ENCODE measurements at places on chromosomes 4 and X.

- DNase-seq: no peak
Measured at GRCh38 chr4:48661391-48661790, 118.7 kb downstream of the FRYL start.

DNA sequence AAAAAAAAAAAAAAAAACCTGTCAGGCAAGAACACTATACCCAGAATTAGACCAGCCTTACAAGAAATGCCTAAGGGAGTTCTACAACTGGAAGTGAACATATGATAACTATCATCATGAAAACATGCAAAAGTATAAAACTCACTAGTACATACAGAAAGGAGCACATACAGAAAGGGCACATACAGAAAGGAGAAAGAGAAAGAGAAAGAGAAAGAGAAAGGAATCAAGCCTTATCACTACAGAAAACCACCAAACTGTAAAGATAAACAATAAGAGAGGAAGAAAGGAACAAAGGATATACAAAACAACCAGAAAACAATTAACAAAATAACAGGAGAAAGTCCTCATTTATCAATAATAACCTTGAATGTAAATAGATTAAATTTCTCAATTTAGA is 50.4 kb downstream of the PHKA1 start:
- no peak for DNase-seq

DNA sequence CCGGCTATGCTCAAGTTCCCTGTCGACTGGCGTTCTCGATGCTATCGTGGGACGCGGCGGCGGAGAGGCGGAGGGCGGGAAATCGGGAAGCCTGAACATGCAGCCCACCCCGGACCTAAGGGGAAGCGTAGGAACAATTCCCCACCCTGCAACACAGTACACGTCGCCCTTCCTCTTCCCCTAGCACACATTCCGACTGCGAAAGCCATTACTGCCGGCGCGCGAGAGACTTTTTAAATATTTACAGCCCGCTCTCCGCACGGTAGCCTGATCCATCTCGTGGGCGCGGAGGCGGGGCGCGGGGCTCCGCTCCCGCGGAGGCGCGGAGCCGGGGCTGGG is 48.1 kb upstream of the BCOR start:
- no peak for DNase-seq

DNA sequence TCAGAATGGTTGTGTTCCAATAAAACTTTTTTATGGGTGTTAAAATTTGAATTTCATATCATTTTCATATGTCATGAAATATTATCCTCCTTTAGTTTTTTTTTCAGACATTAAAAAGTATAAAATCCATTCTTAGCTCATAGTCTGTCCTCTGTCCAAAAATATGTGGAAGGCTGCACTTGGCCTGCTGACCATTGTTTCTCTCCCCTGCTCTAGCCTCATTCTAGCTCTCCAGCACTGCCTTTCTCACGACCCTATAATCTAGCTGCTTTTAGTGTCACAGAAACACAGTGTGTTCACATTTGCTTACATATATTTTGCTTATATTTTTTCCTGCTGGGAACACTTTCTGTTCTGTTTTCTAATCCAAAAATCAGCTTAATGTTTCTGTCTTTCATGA is 165.0 kb upstream of the ANK2 start:
- no peak for DNase-seq

GRCh38 chrX:64395568-64395929 is 297 bp upstream of the MTMR8 start:
- DNase-seq: no peak

GRCh38 chr4:15667006-15667405 is 11.8 kb upstream of the FBXL5 start:
- no peak for DNase-seq

DNA sequence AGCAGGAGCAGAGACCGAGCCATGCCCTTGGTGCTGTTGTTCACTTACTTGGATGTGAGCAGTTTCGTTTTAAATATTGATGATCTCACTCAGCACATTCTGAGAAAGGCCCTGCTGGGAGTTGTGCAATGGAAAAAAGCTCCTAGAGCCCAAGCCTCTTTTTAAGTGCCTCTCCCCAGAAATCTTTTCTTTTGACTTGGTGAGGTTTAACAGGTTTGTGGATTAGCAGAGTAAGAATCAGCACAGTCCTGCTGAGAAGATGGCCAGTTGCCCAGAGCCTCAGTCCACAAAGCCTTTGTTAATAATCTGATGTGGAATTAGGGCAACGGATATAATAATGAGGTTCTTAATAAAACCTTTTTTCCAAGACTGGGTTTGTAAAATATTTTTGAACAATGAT is 157.5 kb upstream of the ATP6AP2 start:
- no peak for DNase-seq

DNA sequence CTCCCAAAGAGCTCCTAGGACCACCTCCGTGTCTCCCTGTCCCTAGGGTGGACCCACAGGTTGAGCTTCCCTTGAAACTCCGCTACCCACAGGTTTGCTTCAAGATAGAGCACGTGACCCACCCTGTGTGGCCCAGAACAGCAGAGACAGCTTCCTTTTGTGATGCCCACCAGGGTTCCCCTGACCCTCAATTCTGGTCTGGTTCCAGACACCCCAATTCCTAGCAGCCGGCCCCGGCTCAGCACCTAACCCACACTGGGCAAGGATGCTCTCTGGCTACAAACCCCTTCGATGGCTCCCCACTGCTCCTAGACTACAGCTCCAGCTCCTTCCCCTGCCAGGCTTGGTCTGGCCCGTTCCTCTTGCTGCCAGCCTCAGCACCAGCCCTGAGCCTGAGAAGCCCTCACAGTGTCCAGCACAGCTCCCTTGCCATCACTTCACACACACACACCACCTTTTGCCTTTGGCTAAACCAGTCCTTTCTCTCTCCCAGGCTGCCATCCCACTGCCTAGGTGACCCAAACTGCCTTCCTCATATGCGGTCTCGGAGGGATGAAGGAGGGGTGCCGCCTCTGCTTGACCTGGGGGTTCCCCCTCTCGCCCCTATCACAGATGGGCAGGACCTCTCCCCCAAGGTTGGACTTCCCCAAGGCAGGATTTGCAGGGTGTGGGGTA is 6.2 kb downstream of the PNCK start:
- no peak for DNase-seq

DNA sequence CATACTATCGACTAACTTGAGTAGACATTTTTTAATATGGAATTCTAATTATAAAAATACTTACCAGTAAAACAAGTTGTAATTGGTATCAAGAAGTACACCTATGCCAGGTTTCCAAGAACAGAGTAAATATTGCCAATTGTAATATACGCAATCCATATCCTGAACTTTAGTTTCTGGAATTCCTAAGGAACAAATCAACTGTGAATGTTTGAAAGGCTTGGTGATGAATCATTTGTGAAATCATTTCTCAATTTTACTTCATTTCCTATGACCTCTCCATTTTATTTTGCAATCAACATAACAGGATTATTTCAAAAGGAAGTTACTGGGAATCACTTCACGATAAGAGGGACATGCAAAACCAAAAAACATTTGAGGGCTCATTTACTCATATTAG is 3.7 kb downstream of the IL13RA2 start:
- DNase-seq: no peak

DNA sequence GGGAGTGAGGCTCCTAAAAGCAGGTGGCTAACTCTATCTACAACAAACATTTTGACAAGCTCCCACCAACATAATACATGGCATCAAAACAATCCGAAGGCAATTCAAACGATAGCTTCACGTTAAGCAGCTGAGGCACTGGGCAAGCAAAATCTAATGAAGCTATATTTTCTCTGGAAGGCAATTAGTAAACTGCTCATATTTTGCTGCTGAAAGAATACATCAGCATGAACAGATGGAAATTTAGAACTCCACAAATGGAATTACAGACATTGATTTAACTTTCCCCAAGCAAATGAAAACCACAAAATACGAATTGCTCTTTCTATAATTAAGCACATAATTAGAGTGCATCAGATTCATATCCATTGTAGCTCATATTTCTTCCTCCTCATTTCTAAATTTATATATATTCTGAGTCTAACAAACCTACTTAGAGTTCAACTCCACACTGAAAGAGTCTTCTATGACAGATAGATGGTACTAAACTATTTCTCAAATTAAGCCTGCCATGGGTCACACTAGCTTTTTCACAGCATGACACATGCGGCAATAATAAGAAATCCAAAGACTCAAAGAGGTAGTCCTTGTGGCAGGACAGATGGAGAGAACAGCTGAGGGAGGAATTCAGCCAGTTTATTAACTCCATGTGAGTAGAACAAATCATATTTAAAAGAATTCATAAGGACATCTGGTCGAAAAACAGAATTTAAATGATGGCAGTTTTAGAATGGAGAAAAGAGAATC is 305.4 kb downstream of the MAPK10 start:
- no peak for DNase-seq

DNA sequence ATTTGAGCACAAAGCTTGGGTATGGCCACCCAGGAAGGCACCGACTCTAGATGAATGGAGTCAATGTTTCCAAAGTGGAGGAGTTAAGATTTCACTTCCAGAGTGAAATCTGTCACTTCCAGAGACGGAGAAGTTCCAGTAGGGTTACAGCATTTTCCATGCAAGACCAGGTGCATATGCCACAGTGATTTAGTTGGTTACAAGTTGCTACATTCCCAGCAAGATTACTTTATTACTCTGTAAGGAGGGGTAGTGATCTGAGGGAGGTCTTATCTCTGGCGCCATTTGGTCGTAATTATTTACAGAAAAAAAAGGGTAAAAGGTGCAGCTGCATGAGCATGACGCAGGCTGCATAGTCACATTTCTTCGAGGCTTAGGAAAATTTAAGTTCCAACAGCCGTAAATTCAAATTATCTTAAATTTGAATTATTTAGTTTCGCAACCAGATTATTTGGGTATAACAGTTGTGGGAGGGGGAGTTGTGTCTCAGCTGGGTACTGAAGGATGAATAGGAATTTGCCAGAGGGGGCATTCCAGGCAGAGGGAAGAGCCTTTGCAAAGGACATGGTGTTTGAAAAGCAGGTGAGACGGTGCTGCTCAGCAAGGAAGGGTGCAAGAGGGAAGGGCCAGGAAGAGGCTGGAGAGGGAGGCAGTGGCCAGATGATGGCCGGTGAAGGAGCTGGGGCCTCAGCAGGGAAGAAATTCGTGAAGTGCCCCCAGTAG is 17.4 kb upstream of the AFAP1 start:
- no peak for DNase-seq

GRCh38 chr4:84035568-84035967 is 463.5 kb downstream of the NKX6-1 start:
- no peak for DNase-seq

- DNase-seq: no peak
Measured at GRCh38 chr4:163251204-163251603, 81.2 kb downstream of the NPY1R start.

DNA sequence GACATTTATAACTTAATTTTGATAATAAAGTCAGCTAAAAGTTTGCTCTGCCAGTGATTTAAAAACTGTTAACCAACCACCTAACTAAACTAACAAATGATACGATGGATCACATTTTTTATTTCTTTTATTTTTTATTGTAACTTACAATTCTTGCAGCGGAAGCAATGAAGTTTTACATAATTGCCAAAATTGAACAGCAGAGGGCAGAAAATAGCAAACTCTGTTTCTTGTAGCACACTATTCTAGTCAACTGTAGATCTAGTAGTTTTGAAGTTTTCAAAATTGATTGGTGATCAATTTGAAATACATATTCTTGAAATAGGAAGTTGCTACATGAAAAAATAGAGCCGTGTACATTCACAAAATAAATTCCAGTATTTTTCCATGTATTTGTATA is 2.8 kb upstream of the GRIA2 start:
- no peak for DNase-seq

DNA sequence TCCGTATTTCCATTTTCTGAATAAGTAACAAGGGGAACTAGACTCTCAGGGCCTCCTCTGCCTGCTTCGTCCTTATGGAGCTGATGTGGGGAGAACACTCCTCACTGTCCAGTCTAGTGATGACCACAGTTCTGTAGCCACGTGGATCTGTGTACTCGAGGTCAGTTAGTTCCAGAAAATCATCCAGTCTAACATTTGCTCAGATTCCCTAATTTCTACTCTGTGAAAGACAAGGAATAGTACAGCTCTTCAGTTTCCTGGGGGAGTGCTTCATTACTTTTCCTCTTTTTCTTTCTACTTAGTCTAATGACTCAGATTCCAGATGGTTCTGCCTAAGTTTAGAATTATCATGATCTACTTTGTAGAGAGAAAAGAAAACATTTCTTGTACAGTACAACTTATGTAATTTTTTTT is 82.6 kb downstream of the SORBS2 start:
- no peak for DNase-seq

DNA sequence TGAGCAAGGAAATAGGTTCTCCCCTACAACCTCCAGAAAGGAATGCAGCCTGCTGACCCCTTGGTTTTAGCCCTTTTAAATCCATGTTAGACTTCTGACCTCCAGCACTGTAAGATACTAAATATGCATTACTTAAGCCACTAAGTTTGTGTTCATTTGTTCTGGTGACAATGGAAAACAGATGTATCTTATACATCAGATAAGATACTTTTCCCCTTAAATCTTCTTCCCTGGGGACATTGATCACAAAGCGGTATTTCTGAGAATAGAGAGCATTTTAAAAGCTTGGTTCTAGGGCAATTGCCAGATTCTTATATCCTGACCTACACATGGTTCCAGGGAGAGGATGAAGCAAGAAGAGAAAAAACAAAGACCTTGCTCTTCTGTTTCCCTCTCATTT is 6.5 kb upstream of the TMEM184C start:
- no peak for DNase-seq

DNA sequence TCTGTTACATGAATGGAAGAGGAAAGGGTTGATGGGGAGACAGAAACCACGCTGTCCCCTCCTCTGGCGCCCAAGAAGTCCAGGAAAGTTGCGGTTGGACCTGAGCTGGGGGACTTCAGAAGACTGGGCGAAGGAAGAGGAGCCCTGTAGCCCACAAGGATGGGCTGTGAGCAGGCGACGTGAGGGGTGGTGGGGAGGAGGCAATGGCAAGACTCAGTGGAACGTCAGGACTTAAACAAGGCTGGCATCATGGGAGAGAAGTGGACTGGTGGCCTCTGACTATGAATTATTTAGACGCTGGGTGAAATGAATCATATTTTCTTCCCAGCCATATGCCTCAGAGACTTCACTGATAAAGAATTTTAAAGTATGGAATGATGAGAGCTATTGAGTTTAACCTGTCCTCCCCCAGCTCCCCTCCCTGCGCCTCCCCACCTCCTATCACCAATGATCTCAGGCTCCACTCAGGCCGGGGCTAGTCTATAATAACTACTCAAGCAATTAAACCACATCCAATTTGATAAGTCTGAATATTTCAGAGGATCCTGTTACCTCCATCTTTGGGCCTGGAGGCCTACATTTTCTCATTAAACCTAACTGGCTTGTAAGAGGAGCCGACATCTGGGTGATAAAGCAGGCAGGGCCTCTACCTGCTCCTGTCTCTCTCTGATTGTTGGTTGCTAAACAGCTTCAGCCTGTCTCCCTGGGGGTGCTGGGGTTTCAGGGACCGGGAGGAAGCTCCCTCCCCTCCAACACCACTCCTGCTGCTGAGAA is 63.6 kb downstream of the SMIM20 start:
- no peak for DNase-seq

- DNase-seq: no peak
Measured at GRCh38 chr4:40570348-40571077, 59.2 kb downstream of the RBM47 start.

- no peak for DNase-seq
Measured at GRCh38 chr4:8893624-8894423, 22.2 kb upstream of the HMX1 start.

- no peak for DNase-seq
Measured at GRCh38 chr4:189299706-189300105, 641.0 kb upstream of the FRG1 start.

- no peak for DNase-seq
Measured at GRCh38 chr4:155777971-155778735, 19.3 kb downstream of the GUCY1B1 start.

GRCh38 chr4:40842725-40843423 is 93.1 kb downstream of the NSUN7 start:
- no peak for DNase-seq
